Fibroblast of mammary gland (primary cell): ENCODE measurements at places on chromosomes 7 and 10.
A peak's percentile ranks its signal among the peaks of the same experiment; 100 is the strongest.

- no peak for DNase-seq
These were observed 26.6 kb downstream of the TET1 start for GRCh38 chr10:68586606-68587305.

DNA sequence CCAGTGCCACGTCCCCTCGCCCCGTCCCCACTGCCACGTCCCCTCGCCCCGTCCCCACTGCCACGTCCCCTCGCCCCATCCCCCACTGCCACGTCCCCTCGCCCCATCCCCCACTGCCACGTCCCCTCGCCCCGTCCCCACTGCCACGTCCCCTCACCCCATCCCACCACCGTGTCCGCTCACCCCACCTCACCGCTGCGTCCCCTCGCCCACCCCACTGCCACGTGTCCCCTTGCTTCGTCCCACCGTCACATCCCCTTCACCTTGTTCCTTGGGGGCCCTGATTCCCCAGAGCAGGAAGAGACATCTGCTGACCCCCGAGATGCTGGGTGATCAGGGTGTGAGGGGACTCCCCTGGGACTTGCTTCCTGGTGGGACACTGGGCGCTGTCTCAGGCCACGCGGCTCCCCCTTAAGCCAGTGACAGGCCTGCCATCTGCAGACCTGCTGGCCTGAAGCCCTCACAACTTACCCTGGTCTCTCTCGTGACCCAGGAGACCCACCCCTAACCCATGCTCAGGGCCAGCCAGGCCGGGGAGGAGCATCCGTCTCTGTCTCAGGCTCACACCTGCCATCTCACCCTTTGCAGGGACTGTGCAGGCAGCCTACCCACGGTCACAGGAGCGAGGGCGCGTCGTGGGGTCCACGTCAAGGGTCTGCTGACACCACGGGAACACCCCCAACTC is 260.4 kb downstream of the ELFN1 start:
- DNase-seq, result no peak

DNA sequence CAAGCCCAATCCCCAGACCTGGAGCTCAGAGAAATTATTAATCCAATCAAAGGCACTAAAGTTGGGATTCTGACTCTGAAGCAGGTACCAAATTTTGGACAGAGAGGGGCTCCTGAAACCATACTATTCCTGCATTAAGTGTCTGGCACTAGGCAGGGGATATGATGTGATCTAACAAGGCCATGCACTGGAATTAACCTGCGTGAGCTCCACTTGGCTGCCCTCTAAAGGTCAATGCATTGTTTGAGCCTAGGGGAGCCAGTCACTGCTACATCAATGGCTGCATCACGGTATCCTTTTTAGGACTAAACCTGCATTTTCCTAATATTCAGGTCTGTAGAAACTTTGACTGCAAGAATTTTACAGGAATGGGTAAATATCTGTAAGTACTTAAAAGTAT is 42.1 kb downstream of the ST8SIA6 start:
- DNase-seq, result no peak

- DNase-seq, result peak; percentile 41
These were observed 19.5 kb downstream of the LMOD2 start for GRCh38 chr7:123675181-123675473.

GRCh38 chr7:48943279-48943990 is 19.1 kb downstream of the CDC14C start:
- DNase-seq, result no peak

- no peak for DNase-seq
These were observed 92.4 kb downstream of the FAM204A start for GRCh38 chr10:118249714-118250113.

DNA sequence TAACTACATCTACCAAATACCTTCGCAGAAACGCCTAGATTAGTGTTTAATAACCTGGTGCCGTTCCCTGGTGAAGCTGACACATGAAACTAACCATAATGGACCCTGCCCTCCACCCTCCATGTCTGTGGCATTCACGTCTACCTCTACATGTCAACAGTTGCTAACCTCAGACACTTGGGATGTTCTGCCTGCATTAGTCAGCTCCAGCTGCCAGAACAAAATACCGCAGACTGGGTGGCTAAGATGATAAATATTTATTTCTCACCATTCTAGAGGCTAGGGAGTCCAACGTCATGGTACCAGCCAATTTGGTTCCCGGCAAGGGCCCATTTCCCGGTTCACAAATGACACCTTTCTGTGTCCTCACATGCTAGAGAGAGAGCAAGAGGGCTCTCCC is 118.5 kb upstream of the CHST15 start:
- DNase-seq, result peak; percentile 50

DNA sequence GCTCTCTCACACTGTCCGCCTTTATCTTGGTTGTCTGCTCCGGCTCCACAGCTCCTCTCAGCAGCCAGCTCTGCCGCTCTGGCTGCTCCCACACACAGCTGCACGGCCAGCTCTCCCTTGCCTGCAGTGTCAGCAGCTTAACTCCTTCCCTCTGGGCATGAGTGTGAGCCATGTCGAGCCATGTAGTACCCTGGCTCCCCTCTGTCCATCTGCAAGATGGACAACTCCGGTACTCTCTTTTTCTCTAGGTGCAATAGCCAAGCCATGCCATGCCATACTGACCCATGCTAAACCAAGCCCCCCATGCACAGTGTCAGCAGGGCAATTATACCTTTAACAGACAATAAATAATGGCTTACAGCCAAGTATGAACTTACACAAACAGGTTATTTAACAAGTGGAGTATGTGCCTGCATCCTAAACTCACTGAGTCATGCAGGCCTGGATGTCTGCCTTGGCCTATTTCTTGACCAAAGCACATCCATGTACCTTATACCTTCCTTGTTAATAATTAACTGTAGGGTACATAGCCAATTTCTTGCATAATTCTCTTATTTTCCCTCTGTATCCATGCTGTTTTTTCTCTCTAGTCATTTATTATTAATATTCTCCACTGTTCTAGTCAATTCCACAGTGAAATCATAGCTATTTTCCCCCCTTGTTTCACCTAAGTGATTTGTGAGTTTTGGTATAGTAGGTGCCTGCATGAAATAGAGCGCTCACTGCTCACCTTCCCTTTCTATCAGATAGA is 170.9 kb downstream of the CDK14 start:
- peak; percentile 70 for DNase-seq
